Neuronal stem cell (in vitro differentiated cells): ENCODE measurements at places on chromosomes 3 and 15.
A peak's percentile ranks its signal among the peaks of the same experiment; 100 is the strongest.

DNA sequence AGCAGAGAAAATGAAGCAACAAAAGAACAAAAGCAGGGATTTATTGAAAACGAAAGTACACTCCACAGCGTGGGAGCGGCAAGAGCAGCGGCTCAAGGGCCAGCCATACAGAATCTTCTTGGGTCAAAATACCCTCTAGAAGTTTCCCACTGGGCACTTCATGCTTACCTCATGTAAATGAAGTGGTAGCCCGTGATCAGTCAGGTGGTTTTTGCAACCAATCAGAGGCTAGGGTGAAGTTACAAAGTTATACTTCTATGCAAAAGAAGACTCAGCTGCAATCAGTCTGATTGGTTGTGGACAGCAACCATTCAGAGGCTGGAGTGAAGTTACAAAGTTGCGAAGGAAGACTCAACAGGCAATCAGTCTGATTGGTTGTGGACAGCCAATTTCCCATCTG is 37.8 kb upstream of the TRH start:
- peak; percentile 60 for DNase-seq

DNA sequence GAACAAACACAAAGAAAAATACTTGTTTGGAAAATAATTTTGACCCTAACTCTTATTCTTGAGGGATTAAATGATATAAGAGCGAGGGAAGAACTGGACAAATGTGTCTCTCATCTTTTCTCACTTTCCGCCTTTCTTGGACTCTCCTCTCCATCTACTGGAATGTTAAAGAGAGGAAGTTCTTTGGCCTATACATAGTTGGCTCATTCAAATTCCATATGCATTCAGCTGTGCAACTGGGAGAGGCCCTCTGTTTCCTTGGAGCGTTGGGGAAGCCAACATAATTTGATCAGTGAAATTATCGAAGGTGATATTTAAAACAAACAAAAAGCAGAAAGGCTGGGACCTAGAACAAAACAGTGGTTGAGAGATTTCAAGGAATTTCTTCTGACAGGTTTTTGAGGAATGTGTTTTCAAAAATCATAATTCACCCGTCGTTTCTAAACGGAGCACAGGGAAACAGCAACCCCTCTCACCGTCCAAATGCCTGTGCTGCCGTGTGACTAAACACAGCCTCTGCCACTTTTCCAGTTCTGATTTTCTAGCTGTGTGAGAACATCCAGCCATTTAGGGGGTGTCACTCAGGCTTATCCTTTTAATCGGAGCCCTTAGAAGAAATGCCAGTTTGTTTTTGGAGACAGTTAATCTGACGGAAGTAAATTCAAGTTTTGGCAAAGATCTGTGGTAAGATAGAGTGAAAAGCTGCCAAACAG is 489.9 kb downstream of the SOX2 start:
- DNase-seq = no peak

DNA sequence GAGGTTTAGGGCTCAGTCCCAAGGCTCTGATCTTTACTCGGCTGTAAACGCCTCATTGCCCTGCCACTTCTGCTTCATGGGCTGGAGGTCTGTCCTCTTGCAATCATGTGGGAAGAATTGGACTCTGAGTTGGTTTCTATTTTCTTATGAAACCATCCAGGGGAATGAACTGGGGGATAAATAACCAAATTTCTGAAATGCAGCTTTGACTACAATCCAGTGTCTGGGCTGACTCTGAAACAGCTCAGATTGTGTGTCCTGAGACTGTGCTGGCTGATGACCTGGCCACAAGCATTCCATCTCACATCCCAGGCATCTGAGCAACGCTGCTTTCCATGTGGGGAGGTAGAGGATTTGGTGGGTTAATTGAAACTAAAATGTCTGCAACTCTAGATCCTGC is 71.0 kb upstream of the GALNT15 start:
- DNase-seq = no peak

DNA sequence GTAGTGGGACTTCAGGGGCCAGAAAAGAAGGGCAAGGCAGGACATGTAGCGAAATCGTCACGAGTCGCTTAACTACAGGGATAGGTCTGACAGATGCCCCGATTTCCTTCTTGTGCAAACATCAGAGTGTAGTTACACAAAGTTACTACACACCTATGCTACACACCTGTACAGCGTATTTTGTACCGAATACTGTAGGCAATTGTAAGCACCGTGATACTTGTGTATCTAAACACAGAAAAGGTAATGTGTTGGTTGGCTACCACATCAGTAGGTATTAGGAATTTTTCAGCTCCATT is 515 bp upstream of the MTHFS start:
- no peak for DNase-seq

DNA sequence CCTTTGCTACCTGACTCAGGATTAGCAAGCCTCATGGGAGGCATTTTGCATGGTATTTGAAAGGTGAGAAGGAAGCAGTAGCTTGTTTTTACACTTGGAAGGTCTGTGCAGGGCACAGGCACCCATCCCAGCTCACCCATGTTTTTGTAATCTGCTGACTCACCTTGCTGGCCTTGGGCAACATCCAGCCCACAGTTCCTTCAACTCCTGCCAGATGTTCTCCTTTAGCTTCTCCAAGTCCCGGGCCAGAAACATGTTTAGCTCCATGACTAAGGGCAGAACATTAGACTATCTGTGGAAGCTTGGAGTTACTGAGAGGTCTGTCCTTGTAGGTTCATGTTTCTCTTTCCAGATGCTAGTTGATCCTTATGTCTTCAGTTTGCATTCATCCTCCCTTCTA is 12.4 kb upstream of the ZNF770 start:
- DNase-seq = no peak

- no peak for DNase-seq
Measured at GRCh38 chr15:57505949-57506391, 85.7 kb upstream of the MYZAP start.

- no peak for DNase-seq
Measured at GRCh38 chr15:59258317-59258716, 51.7 kb downstream of the LDHAL6B start.

- DNase-seq = no peak
Measured at GRCh38 chr15:58551764-58552504, 120.1 kb downstream of the LIPC start.

GRCh38 chr3:99839613-99840012 is 22.0 kb downstream of the CMSS1 start:
- no peak for DNase-seq

- DNase-seq = no peak
Measured at GRCh38 chr3:72571638-72572114, 276.6 kb downstream of the SHQ1 start.

DNA sequence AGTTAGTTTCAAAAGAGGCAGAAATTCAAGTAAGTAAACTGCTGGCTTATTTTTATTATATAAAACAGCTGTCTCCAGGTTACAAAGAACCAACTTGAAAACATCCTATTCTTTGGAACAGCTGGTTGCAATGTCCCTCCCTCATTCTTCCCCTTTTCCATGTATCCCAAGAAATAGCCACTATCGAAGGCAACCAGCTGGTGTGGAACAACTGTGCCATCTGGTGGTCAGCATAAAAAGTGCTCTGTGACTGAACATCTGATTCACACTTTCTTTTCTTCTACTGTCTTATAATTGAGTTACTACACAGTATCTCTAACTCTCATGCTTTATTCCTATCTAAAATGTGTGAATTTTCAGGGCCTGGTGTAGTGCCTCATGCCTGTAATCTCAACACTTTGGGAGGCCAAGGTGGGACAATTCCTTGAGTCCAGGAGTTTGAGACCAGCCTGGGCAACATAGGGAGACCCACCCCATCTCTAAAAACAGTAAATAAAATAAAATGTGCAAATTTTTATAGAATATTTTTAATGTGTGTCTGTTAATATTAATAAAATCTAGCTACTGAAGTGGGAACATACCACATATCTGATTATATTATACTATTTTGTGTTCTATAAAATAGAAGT is 9.6 kb downstream of the OSBPL11 start:
- peak; percentile 60 for DNase-seq

DNA sequence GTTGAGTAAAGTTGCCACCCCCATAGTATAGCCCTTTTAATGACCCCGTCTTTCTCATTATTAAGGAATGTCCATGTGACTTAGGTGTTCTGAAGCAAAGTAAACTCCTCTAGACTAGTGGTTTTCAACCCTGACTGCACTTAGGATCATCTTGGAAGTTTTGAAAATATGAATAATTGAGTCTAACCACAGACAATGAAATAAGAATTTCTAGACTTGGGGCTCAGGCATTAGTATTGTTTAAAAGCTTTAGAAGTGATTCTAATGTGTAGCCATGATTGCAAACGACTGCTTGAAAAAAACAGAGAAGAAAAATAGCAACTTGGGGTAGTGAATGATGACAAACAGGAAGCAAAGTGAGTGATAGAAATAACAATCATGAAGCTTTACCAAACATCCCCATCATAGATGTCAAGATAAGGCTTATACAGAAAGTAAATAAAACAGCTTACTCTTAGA is 35.0 kb downstream of the ALCAM start:
- DNase-seq = no peak
